ENCODE measurements at places on chromosomes 7 and 10.

DNA sequence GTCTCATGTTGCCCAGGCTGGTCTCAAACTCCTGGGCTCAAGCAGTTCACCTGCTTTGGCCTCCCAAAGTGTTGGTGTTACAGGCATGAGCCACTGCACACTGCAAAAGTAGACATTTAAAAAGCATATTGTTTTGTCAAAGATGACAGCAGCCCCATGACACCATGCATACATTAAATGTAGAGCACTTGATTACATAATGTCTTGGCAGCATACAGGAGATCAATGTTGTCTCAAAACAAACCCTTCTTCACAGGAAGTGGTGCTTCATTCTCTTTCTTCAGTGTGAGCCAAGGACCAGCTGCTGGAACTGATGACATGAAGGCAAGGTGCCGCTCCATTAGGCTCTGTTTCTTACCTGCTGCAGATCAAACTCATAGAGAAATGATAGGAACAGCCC lies 218.4 kb downstream of the KLF6 start:
- no peak for DNase-seq
- H3K27ac ChIP-seq, result no peak overlapping the region
- no peaks in the 10 kb centered on the region for H3K27me3 ChIP-seq
- peaks cover 12% of the 10 kb centered on the region for H3K4me1 ChIP-seq

GRCh38 chr10:46097576-46098317 lies 51.7 kb upstream of the MSMB start:
- peaks cover 6% of the 10 kb centered on the region for H3K27me3 ChIP-seq
- no peak for DNase-seq
- no peak overlapping the region for H3K27ac ChIP-seq
- no peak overlapping the region for H3K4me3 ChIP-seq

DNA sequence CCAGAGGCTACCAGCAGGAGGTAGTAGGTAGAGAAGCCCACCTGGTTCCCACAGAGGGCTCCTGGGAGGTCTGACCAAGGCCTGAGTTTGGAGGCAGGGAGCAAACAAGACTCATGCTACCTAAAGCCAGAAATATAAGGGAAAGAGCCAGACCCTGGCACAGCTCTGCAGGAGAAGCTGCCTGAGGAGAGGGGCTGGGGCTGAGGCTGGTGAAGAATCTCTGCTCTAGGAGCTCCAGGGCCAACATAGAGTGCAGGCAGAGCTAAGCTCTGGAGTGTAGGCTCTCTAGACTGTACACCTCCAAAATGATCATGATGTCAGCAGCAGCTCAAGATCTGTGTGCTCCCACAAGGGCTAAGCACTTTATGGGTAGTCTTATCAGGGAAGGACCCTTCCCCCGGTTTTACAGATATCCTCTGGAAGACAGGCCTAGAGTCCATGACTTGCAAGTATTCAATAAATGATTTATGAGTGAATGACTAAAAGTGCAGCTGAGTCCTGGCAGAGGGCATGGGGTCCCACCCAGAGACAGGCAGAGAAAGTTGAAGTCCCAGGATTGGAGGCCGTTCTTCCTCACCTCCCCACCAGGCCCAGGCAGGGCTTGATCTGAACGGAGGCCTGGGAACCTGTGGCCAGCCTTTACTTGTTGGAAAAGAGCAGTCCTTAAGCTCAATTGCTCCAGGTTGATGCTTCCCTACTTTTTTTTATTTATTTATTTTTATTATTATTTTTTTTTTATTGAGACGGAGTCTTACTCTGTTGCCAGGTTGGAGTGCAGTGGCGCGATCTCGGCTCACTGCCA lies 71.5 kb upstream of the LRRC4 start:
- H3K27ac ChIP-seq, result no peak overlapping the region
- DNase-seq, result no peak
- peaks cover 14% of the 10 kb centered on the region for H3K4me1 ChIP-seq
- peaks cover 31% of the 10 kb centered on the region for H3K27me3 ChIP-seq
- no peak overlapping the region for H3K4me3 ChIP-seq

- no peaks in the 10 kb centered on the region for H3K4me1 ChIP-seq
- no peak overlapping the region for H3K27ac ChIP-seq
- no peak for DNase-seq
- no peak overlapping the region for H3K4me3 ChIP-seq
- H3K27me3 ChIP-seq, result no peaks in the 10 kb centered on the region
Measured at GRCh38 chr10:27893358-27893954, 105.4 kb downstream of the ODAD2 start.

- no peaks in the 10 kb centered on the region for H3K36me3 ChIP-seq
- H3K27me3 ChIP-seq, result no peaks in the 10 kb centered on the region
- DNase-seq, result no peak
- H3K4me3 ChIP-seq, result no peak overlapping the region
Measured at GRCh38 chr10:112546474-112546873, 99.5 kb downstream of the VTI1A start.
